ENCODE measurements at places on chromosomes 7 and 10.

DNA sequence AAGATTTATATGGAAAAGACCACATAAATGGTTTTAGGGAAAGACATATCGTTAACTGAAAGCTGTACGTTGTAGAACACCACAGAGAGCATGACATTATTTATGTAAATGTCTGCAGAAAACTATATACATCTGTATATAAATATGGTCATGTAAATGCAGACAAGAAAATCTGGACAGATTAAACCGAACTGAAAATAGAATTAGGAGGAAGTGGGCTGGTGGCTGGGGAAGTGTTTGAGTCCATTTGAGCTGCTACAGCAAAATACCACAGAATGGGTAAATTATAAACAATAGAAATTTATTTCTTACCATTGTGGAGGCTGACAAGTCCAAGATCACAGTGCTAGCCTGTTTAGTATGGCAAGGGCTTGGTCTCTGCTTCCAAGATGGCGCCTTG is 56.3 kb upstream of the USP6NL start:
- no peak for DNase-seq

GRCh38 chr7:106872763-106873162 is 7.7 kb downstream of the PIK3CG start:
- no peak for DNase-seq

DNA sequence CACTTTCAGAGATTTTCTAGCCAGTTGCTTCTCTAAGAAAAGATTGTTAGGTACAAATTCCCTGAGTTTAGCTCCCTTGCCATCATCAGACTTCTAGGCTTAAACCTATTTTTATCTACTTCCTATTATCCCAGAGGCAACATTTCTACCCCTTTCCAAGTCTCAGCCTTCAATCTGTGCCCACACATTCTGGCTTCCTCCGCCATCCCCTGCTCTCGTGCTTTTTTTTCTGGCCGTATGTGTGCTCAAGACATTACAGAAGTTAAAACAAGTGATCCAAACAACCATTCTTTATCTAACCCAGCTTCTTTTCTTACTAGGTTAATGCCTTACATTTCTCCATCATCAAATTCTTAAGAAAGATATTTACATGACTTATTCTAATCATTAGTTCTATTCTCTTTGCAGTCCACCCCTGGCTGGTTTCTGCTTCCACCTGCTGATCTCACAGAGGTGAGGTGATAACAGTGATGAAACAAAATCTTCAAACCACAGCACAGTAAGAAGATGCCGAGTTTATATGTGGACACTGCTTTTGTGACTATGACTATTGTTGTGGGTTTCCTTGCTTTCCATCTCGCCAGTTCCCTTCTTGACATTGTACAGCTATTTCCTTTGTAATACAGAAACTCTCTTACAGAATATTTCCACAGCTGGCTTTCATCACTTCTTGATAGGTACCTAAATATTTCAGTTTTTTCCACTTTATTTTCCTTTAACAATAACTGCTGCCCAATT is 18.3 kb upstream of the CDK6 start:
- DNase-seq, result no peak

DNA sequence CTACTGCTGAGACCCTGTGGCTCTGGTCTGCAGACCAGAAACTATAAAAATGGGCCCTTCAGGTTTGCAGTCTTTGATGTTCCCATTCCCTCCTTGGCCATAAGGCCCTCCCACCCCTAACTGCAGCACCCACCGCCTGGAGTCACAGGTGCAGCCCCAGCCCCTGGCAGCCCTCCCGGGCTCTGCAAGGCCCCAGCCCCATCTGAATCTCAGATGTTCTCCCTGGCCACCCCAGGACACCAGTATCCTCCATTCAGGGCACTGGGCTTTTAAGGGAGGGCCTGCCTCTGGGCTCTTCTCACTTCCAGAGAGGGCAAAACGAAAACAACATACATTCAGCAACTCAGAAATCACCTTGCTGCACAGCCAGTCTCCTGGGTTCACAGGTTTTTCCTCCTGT is 107.7 kb upstream of the RET start:
- DNase-seq, result no peak

DNA sequence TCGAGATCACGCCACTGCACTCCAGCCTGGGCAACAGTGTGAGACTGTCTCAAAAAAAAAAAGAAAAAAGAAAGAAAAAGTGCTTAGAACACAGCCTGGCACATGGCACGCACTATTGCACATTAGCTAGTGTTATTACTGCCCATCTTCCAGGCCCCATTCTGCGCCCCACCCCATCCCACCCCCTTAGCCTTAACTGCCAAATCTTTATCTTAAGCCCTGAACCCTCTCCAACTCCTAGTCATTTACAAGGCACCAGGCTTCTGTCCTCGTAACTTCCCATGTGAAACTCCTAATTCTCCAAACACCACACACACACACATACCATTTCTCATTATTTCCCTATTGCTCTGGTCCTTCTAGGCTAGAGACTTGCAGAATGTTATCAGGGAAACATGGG is 4.8 kb downstream of the FRAT2 start:
- no peak for DNase-seq

- no peak for DNase-seq
Observed at GRCh38 chr7:7675686-7676085, 35.1 kb downstream of the UMAD1 start.

- DNase-seq, result no peak
Observed at GRCh38 chr7:77330169-77330882, 85.8 kb downstream of the GSAP start.

- no peak for DNase-seq
Observed at GRCh38 chr10:129626796-129627435, 159.9 kb downstream of the MGMT start.

DNA sequence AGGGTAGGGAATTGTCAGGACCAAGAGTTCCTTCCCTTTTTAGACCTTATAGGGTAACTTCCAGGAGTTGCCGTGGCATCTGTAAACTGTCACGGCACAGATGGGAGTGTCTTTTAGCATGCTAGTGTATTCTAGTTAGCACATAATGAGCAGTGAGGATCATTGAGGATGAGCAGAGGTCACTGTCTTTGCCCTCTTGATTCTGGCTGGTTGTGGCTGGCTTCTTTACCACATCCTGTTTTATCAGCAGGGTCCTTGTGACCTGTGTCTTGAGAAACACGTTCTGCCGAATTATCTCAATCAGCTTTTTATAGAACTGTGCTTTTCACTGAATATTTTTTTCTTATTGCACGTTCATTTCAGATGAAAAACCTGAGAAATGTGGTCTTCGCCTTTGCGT is 41.5 kb downstream of the MINPP1 start:
- DNase-seq, result no peak

DNA sequence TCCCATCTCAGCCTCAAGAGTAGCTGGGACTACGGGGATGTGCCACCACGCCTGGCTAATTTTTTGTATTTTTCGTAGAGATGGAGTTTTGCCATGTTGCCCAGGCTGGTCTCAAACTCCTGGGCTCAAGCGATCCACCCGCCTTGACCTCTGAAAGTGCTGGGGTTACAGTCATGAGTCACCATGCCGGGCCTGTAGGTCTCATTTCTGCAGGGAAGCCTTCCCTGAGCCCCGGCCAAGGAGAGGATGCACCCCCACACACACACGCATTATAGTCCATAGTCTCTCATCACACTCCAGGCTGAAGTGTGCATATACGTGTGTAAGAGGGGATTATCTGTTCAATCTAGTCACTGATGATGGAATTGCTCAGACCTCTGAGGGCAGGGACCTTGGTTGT is 29.3 kb downstream of the KCNMA1 start:
- DNase-seq, result no peak

DNA sequence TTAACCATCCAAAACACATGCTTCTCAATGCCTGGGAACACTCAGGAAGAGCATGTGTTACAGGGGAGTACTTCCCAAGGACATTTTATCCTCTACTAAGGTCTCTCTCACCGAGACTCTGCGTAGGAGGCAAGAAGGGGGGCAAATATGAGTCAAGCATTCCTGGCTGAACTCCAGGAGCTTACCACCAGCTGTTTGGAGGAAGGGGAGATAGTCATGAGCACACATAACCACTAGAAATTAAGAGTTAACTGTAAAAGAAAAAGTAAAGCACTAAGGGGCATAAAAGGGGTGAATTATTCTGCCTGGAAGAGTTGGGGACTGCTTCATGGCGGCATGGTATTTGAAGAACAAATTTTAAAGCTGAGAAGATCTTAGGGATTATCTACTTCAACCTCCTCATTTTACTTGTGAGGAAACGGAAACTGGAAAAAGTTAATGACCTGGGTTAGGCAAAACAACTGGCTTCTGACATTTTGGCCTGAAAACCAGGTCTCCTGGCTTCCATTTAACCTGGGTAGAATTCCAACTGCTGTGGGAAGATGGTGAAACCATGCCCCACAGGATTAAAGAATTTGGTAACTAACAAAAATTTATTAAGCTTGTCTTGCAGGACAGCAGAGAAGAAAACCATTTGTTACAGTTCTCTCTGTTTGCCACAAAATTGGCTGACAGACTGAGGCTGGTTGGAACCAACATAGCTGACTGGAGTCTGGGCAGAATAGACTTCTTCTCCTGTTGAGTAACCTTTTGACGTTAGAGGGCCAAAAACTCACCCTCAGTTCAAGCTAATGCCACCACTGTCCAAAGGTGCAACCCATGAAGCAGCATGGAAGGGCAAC is 85.5 kb downstream of the SLC25A13 start:
- no peak for DNase-seq

DNA sequence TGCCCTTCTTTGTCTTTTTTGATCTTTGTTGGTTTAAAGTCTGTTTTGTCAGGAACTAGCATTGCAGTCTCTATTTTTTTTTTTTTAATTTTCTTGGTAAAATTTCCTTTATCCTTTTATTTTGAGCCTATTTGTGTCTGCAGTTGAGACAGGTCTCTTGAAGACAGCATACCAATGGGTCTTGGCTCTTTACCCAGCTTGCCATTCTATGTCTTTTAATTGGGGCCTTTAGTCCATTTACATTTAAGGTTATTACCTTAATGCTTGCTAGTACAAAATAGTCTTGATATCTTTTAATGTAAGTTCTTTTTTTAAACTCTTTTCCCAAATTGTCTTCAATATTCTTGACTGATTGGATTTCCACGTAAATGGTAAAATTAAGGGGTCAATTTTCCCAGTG is 398.3 kb upstream of the CHRM2 start:
- no peak for DNase-seq

GRCh38 chr10:5589011-5589660 is 64.4 kb downstream of the CALML3 start:
- DNase-seq, result no peak

- DNase-seq, result no peak
Observed at GRCh38 chr7:25996006-25996408, 156.0 kb upstream of the NFE2L3 start.

DNA sequence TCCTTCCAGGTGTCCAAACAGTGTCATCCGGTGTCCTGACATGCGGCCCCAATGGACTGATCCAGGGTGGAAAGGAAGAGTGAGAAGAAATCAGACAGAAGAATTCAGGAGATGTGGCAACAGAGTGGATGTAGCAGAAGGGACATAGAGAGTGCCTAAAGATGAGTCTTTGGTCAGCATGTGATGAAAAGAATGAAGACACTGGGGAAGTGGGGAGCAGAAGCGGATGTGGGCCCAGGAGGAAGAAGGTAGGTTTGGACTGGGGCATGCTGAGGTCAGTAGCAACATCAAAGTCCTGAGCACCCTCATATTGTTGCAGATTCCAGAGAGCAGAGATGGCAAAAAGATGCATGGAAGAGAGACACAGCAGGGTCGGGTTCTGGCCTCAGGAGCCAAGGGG is 71.8 kb upstream of the STEAP1B start:
- no peak for DNase-seq

DNA sequence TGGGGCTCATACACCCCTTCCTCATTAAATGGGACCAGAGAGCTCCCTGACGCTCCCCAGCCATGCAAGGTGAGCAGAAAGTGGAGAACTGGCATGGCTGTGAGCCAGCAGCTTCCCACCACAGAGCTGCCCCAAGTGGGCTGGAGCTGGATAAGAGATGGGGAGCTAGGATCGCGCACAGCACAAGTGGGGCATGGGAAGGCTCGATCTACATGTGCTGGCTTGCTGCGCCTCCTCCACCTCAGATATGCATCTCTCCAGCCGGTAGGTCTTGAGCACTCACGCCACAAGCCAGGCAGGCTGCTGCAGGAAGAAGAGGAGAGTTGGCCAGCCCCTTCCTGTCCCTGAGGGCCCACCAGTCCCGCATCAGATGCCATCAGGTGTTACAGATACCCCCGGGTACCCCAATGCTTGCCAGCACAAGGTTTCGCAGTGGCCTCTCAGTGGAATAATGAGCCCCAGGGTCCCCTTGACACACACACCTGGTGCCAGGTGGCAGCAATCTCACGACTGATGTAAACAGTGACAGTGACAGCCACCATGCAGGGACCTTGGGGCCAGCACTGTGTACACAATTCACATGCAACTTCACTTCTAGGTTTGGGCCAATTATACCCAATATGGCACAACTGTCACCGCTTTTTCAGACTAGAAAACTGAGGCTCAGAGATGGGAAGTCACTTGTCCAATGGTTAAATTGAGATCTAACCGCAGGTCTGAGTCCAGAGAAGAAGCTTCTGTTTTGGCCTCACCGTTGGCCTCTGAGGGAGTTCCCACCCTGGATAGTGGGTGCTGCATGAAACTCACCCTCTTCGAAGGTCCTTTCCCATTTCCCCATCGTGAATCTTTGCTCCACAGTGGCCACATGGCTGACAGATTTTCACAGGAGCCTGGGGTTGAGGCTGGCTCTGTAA is 79.3 kb downstream of the OAT start:
- no peak for DNase-seq

DNA sequence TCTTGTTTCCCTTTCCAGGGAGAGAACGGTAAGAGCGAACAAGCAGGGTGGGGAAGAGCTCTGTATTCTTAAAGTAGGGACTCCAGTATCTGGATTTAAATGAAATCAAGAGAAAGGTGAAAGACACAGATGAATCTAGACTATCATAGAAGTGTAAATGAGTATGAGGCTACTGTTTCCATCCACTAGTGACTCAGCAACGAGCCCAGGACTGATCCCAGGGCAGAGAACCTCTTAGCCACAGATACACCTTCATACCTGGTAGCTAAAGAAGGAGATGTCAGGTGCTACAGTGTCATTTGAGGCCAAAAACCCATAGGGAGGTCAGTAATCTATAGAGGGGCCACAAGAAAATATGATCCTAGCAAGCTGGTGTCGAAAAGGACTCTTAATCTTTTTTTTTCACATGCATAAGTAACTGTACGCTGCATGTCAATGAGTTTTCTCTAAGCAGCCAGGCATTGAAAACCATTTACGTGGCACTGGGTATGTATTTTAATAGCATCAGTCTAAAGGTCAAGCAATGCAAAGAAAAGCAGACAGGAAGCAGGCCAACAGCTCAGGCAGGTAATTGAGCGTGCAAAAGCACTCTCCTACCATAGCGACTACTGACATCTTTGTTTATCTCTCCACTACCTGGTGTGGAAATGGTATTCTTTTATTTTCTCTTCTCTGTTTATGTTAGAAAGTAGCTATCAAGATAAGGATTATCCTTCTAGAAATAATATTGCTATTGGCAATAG is 91.5 kb upstream of the EGR2 start:
- no peak for DNase-seq

- no peak for DNase-seq
Observed at GRCh38 chr10:97923057-97923456, 73.4 kb downstream of the GOLGA7B start.

DNA sequence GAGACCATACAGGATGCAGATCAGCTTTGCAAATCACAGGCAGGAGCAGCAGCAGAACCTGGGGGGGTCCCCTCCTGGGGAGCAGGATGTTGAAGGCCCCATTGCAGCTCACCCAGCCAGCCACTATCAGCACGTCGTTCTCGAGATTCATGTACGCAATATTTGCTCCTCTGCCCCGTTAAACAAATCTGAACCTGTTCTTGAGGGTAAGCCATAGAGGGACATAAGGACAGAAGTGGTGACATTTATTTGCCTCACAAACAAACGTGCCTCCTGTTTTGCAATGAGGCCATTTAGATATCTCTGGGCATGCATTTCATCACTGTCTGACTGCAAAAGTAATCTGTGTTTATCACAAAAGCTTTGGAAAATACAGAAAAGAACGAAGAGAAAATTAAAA is 87.3 kb upstream of the BAIAP2L1 start:
- DNase-seq, result no peak

Data from stimulated activated CD8-positive, alpha-beta memory T cell treated with anti-CD3 and anti-CD28 coated beads, Interleukin-4, amount 100 ng/mL, for 4 hours (primary cell).